Activated T-cell treated with anti-CD3 and anti-CD28 coated beads, Interleukin-2, amount 50 U/mL, for 48 hours (primary cell): ENCODE measurements at places on chromosomes 12 and 14.
A peak's percentile ranks its signal among the peaks of the same experiment; 100 is the strongest.

- no peak for DNase-seq
These were observed 44.9 kb upstream of the STRAP start for GRCh38 chr12:15837141-15837790.

- DNase-seq = peak; percentile 53
These were observed 84.6 kb upstream of the DYNC1H1 start for GRCh38 chr14:101879529-101880336.

DNA sequence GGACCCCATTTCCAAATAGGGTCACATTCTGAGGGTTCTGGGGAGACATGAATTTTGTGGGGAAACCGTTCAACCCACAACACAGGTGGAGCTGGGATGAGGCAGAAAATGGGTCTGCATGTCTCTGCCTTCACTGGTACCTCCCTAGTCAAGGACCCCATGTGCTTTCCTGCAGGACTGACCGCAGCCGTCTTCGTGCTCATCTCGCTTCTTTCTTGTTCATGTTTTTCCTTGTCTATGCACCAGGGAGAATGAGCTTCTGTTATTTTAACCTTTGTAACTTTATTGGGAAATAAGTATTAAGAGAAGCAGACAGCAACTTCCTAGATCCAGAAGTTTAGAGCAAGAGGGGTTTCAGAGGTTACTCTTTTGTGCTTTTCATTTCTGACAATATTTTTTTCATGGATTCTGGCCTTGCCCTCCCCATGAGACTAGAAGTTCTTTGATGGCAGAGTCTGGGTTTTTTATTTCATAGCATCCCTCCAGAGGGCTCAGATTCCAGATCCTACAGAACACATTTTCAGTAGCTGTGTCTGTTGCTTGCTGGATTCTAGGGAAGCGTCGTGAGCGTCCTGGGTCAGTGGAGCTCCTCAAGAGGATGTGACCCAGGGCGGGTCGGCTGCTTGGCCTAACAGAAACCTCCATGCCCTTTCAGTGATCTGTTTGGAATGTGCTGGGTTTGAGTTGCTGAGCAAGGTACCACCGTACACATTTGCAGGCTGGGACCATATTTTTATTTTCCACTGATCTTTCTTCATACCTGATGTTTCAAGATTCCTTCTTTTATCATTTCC, 104.2 kb downstream of the ADGRD1 start:
- no peak for DNase-seq

- no peak for DNase-seq
These were observed 613.3 kb downstream of the FLRT2 start for GRCh38 chr14:86143248-86143647.

DNA sequence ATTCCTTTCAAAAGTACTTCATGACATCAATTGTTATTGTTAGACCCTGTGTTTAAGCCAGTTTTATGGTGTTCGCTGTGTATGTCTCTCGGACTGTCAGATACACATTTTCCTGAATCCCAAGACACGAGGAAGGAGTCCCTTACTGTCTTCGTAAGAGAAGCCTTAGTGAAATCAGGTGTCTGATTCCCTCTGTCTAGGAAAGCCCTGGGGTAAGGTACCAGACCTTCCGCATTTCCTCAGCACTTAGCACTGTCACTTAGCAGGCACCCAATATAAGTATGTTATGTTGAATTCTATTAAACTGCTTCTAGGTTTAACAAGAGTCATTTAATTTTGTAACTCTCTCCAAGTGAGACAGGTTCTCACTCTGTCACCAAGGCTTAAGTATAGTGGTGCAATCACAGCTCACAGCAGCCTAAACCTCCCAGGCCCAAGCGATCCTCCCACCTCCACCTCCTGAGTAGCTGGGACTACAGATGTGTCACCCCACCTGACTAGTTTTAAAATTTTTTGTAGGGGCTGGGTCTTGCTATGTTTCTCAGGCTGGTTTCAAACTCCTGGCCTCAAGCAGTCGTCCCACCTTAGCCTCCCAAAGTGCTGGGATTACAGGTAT, 111.0 kb downstream of the BBS10 start:
- DNase-seq = no peak

DNA sequence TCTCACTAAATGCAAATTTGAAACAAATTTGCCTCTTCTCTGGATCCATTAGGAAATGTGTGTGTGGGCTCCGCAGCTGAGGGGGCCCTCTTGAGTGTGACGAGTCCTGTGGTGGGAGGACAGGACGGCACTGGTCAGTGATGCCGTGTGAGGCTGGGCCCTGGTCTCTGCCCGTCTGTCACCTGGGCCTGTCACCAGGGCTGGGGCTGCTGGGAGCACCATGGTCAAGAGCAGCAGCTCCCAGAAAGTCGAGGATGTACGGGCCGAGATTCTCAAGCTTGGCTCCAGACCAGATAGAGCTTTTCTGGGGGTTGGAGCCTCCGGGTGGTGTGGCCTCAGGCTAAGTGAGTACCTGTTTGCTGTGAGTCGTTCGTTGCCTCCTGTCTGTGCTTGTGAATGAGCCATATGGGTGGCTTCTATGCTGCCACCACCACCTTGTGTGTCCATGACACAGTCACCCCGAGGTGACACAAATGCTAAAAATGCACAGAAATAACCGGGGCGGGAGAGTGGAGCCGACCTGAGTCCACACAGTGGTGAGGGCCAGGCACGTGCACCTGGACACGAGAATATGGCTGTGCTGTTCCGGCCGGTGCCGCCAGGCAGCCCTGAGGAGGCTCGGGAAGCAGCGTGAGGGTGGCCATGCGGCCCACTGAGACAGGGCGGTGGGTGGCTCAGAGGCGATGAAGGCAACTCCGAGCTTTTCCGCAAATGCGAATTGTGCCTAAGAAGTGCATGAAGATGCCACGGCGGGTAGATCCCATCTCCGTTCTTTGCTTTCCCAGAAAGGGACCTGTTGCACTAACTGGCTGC, 8.7 kb downstream of the PGAM5 start:
- no peak for DNase-seq

GRCh38 chr12:116213014-116213413, 64.5 kb downstream of the MED13L start:
- DNase-seq = no peak

GRCh38 chr12:45655186-45655585, 74.3 kb upstream of the ARID2 start:
- peak; percentile 25 for DNase-seq

DNA sequence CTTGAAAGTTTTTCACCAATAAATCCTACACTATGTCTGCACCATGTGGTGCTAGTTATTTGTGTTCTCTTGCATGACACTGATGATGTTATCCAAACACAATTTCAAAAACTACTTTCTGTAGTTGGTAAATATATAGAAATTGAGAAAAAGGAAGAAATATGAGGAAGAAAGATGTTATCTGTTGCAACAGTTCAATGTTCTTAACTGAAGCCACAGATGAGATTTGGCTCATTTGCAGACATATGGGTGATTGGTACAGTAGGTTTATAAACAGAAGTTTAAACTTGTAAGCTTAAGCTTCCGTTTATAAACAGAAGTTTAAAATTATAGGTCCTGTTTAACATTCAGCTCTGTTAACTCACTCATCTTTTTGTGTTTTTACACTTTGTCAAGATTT, at the start of gene CLEC12A:
CLEC12A (plus strand) TSS at position 229 of the 400 bp plus-strand sequence. CDS start 188 bp downstream, outside the sequence.
- no peak for DNase-seq

GRCh38 chr12:54415221-54415929, 3.7 kb downstream of the ITGA5 start:
- DNase-seq = no peak

DNA sequence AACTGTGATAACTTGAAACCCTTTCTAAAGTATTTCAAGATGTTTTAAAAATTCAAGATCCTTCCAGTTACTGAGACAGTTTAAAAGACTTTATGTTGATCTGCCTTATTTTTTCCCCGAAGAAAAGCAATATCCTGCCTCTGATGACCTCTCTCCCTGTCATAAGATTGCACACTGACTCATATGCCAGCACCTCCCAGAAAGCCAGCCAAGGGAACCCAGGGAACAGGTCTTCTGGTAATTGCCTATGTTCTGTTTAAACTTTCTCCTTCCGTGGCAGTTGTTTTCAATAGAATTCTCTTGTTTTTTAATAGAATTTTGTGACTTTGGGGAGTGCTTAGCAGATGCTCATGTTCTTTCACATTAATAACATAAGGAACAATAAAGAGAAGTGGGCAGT, 300.2 kb upstream of the PRKD1 start:
- DNase-seq = no peak

DNA sequence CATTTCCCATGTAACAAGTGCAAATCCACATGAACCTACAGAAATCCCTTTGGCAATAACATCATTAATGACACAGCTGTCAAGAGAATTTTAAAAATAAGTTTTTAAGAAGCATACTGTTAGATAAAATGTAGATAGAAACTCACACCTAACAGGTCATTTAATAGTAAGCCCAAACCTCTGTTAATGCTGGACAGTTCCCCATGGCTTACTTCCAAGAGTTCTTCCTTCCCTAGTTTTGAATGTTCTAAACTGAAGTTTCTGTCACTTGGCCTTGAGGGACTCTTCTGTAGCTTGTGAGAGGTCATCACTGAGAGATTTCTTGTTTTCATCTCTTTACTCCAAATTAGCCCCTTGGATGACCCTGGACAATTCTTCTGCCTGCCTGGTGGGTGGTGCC, 22.7 kb downstream of the OTX2 start:
- DNase-seq = no peak

DNA sequence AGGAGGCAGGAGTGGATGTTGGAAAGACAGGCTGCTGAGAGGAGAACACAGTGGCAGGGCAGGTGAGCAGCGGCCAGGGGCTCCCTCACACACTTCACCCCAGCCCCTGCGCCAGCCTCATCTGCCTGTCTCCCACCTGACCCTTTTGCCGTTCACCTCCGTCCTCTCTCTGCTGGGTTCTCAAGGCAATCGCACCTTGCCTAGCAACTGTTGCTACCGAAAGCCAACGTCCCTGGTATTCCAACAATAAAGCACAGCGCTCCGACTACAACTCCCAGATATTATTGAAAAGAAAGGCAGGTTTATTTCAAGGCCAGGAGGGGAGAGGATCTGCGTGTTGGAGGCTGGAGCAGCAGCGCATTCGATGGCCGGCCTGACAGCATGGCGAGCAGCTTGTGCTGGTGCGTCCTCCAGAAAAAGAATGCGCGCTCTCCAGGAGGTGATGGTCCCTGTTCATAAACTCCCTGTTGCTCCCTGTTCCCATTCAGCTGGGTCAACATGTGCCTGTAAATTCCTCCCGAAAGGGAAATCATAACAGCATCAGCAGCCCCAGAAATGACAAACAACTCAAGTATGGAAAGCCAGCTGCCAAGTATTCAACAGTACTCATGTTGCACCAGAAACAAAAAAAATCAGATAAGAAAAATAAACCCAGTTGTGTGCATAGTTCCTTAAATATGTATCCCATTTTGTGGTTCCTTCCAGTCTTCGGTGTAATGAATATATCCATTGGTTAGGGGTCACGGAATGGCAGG, 153.0 kb upstream of the DIO3 start:
- DNase-seq = no peak

DNA sequence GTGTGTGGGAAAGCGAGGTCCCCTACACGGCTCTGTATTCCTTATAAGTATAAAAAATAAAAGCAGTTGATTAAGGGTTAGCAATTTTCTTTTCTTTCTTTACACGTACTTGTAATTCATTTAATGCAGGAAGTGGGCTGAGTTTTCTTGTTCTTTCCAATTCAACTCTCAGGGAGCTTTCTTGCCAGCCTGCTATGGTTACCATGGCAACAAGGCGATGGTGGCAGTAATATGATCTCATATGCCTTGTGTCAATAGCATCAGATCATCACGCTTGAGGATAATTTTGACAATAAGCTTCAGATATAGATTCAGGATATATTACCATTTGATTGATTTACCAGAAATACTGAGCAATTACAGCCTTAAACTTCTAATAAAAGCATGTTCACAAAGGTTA, 466.5 kb downstream of the APAF1 start:
- DNase-seq = no peak

GRCh38 chr12:71008616-71009015, 88.1 kb upstream of the PTPRR start:
- no peak for DNase-seq

DNA sequence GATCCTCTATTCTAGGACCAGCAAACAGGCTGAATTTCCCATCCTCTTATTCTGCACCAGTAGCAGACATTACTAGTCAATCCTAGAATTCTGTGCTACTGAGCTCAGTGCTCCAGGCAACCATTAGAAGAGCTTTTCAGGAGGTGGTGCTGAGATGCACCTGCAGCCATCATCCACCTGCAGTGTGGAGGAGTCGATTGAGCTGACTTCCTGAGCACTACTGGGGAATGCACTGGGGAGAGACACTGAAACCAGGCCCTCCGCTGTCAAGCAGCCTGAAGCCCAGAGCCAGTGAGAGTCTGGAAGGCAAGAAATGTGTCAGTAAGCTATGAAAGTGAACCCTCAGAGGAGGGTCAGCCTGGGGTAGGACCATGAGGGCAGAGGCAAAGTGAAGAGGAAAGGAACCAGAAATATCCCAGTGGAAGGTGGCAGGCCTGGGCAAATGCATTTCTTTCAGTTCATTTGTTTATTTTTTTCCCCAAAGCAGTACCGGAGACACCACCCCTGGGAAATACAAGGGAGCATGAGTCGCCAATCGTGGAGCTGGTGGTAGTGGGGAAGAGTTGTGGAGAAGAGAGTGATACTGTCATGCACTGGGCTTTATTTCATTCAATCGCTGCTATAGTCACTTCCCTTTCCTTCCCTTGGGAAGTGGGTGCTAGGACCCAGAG, 23.0 kb upstream of the SERPINA4 start:
- DNase-seq = no peak

- DNase-seq = no peak
These were observed 7.9 kb downstream of the EMP1 start for GRCh38 chr12:13204428-13204827.

GRCh38 chr12:54975875-54976274, 8.7 kb downstream of the TESPA1 start:
- DNase-seq = no peak

DNA sequence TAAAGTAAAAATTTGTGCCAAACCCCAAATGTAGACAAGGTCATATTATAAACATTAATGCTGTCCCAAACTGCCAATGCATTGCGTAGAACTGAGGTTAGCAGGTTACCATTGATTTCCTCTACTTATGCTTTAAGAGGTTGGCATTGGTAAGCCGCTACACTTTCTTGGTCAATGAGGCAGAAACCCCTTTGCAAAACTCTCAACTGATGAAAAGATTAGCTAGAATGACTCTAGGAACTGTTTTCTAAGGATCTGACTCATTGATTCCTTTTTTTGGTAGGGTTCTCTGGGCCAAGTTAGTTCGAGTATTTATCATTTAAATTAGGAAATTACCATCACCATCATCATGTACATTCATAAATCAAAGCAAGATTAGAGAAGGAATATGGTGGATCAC, 44.6 kb downstream of the HMGA2 start:
- no peak for DNase-seq

DNA sequence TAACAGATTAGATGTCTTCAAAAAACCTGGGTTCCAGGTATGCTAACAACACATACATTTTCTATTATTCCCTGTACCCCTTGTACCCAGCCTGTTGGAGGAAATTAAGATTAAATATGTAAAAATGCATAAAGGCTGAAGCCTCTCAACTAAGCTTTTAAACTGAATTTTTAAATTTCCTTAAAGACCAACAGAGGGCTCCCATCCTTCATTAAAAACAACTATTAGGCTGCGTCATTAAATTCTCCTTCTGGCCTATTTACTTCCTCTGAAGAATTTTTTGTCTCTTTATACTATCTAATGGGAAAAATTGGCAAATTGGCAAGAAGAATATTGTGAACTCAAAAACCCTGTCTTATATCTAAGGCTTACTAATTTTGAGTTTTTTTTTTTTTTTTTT, 21.8 kb downstream of the SENP1 start:
- DNase-seq = no peak

GRCh38 chr12:100399095-100399494, 42.2 kb downstream of the SLC17A8 start:
- DNase-seq = no peak

GRCh38 chr14:105207460-105207901, 26.4 kb upstream of the NUDT14 start:
- DNase-seq = no peak
